Sciatic nerve (tissue), 2 donors: ENCODE measurements at places on chromosomes 7 and 10. TPM values are rescaled to one million over a fixed set of nuclear protein-coding genes. Genes with fewer than 3 reads are reported as not detected.

DRGX gene
- not detected for total RNA-seq

NPVF gene
- not detected for total RNA-seq

SPDYE8 gene
- not detected for total RNA-seq

SPRN gene
- 0.13 TPM for total RNA-seq

TEX47 gene
- not detected for total RNA-seq
